ENCODE measurements at places on chromosomes 2 and 18.
A peak's percentile ranks its signal among the peaks of the same experiment; 100 is the strongest.

- no peak for DNase-seq
These were observed 60.0 kb downstream of the HS1BP3 start for GRCh38 chr2:20590704-20591515.

DNA sequence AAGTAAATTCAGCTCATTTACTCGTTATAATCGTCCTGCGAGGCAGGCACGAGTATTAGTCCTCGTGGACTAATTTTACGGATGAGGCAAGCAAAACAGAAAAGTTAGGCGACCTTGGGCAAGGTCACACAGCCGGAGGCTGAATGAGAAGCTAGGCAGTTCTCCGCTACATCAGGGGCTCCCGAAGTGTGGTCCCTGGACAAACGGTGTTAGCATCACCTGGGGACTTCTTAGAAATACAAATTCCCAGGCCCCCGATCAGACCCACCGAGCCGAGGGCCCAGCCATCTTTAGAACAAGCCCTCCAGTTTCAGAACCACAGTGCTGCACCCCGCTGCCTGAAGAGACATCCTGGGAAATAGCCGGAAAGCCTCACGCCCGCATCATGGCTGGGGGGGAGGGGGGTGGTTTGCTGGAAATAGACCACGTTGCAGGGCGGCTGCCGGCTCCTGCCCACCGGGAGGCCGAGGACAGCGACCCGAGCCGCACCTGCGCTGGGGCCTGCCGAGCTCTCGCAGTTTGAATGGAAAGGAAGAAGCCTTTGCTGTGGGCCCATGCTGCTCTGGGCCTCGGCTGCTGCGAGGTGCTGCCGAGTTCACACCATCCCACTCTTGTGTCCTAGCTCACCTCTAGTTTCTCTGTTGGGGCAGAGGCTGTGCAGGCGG is 72.2 kb downstream of the TFCP2L1 start:
- no peak for DNase-seq

DNA sequence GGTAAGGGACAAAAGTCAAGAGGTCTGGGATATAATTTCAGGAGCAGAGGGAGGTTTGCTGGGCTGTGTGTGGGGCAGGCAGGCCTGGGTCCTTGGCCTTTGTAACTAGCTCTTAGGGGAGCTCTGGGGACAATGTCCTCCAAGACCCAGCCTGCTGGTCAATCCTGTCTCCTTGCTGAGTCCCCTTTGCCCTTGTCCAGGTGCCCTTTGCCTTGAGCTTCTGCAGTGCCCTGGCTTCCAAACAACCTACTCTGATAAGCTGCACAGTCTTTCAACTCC is 30.0 kb upstream of the REEP1 start:
- DNase-seq, result no peak

DNA sequence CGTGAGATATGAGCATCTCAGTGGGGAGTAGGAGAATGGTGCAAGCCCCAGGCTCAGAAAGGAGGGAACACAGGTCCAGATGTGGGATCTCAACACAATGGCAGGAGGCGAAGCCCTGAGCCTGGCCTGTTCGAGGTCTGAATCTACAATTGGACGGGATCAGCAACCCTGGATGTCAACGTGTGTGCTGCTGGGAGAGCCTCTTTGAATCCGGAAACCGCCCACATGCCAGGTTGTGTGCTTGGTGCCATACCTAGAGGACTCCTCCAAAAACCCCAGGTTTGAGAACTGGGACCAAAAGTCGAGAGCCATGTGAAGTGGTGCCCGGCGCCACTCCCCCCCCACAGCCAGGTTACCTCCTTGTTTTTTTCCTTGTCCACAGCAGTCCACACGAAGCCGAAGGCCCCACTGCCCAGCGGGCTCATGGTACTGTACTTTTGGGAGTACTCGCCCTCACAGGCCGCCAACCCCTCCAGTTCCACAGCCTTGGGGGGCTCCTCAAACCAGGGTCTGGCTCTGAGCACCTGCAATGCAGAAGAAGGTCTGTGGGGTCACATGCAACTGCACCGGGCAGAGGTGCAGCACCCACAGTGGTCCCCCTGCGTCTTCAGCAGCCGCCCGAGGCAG is 20.4 kb upstream of the MTERF4 start:
- no peak for DNase-seq

DNA sequence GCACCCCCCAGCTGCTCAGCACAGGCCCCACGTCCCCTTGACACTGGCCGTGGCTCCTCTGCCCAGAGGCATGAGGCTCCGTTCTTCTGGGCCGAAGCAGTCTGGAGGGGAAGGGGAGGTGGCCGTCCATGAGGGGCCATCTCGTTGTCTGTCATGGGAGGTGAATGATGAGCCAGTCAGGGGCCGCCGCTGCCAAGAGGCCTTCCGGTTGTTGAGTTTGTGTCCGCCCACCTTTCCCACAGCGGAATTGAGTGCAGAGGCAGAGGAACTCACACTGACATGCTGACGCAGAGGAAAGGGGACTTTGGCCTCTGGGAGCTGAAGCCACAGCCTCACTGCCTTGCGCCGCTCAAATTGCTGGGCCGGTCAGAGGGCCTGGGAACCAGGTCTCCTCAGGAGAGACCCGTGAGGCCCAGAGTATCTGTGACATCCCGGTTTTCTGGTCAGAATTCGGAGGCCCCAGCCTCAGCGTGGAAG is 268.4 kb downstream of the ATAD2B start:
- DNase-seq, result no peak

DNA sequence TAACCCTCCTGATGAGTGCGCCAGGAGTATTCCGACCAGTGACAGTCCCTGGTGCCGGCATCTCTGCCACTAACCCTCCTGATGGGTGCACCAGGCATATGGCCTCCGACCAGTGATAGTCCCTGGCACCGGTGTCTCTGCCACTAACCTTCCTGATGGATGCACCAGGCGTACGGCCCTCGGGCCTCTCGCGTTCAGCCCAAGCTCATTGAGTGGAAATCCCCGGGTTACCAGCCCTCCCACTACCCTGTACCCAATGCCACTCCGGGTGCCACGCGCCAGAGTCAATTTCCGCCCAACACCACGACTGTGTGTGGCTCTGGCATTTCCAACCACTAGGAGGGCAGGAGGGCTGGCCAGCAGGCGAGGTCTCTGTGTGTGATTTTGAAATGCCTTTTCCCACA is 11.7 kb upstream of the GPC1 start:
- DNase-seq, result no peak

- no peak for DNase-seq
These were observed at the start of gene NTSR2 for GRCh38 chr2:11669454-11670291. NTSR2 (minus strand) TSS chr2:11670195; CDS start chr2:11670129, 66 bp downstream.

DNA sequence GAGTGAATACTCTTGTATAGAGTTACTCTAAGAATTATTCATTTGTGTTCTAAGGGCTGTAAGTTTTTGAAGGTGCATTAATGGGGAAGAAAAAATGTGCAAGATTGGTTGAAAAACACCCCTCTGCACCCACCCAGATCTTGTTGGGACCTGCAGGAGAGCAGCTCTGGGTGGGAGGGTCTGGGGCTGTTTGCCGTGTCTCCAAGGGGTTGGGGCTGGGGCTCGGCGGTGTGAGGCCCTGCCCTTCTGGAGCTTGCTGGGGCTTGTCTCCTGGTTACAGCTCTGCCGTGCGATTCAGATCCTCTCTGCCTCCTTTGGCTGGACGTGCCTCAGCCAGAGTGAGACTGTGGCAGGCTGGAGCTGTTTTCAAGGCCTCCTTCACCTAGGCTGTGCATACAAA is 26.1 kb downstream of the IGFBP2 start:
- DNase-seq, result no peak

GRCh38 chr2:200226451-200227426 is 79.8 kb upstream of the SPATS2L start:
- no peak for DNase-seq

- DNase-seq, result no peak
These were observed 7.9 kb downstream of the HS6ST1 start for GRCh38 chr2:128310761-128311160.

DNA sequence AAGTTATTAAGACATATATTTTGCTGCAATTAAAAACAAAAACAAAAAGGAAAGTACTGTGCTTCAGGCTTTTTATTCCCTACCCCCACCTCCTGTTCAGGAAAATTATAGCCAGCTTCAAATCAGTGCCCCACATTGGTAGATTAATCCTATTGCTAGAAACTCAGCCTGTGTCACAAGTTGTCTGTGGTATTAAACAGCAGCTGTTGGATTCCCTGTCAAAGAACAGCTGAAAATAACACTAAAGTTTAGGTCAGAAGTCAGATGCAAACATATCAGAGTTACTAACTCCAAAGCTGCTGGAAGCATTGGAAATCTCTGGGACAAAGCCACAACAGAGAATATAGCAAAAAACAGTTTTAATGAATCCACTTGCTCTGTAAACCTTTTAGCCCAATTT is 818 bp upstream of the CCDC141 start:
- no peak for DNase-seq

DNA sequence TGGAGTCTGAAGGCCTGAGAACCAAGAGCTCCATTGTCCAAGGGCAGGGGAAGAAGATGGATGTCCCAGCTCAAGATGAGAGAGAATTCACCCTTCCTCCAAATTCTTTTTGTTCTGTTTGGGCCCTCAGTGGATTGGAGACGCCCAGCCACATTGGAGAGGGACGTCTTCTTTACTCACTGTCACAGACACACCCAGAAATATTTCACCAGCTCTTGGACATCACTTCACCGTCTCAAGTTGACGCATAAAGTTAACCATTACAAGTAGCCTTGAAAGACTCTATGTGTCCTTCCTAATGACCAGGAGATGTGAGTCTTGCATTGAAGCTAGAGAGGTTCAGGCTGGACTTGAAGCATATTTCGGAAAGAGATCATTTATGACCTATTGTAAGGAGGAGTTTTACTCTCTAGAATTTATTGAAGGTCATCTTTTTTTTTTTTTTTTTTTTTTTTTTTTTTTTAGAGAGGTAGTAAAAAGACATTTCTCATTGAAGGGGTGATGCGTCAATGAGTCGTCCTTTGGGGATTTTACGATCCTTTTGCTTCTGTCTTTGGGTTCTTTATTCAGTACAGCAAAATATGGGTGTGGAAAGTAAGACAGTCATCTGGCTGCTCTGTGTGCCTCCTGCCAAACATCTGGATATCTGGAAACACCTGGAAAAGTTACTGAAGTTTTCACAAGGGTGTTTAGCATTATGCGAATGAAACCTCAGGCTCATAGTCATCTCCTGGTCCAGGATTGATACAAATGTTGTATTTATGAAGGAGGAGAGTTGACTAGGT is 118.1 kb downstream of the PRPF40A start:
- DNase-seq, result no peak

DNA sequence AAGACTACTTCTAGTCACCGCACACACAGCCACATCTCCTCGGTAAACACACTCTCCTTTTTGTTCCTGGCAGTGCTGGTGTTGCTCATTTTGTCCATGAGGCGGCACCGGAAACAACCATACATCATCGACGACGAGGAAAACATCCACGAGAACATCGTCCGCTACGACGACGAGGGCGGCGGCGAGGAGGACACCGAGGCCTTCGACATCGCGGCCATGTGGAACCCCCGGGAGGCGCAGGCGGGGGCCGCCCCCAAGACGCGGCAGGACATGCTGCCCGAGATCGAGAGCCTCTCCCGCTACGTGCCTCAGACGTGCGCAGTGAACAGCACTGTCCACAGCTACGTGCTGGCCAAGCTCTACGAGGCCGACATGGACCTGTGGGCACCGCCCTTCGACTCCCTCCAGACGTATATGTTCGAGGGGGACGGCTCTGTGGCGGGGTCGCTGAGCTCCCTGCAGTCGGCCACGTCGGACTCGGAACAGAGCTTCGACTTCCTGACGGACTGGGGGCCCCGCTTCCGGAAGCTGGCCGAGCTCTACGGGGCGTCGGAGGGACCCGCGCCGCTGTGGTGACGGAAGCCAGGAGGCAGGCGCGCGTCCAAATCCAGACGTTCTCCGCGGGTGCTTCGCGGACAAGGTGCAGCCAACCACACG is 221.0 kb downstream of the CDH20 start:
- no peak for DNase-seq

DNA sequence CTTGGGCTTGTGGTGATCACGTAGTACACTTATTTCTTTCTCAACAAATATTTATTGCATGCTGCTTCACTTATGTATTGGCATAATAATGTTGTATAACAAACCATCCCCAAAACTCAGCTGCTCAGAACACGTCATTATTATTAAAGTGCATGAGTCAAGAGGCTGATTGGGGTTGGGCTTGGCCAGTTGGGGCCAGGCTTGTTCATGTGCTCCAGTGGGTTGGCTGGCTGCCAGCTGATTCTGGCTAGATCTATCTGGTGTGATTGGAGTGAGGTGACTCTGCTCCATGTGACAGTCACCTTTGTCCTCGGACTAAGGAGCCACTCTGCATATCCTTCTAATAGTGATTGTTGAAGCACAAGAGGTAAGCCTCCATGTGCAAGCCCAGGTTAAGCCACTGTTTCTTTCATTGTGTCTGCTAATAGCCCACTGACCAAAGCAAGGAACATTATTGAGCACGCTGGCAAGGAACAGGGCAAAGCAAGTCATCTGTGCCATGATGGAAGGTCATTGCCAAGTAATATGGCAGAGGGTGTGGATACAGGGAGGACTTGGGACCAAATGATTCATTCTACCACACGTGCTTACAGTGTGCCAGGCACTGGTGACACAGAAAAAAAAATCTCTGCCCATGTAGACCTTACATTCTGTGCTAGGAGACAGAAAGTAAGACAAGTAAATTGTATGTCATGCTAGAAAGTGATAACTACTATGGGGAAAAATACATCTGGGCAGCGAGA is 63.3 kb upstream of the TMEM182 start:
- DNase-seq, result no peak

GRCh38 chr2:88874063-88874657 is 182.7 kb downstream of the RPIA start:
- DNase-seq, result peak; percentile 17

GRCh38 chr2:169782513-169782912 is 16.2 kb upstream of the SSB start:
- DNase-seq, result no peak

DNA sequence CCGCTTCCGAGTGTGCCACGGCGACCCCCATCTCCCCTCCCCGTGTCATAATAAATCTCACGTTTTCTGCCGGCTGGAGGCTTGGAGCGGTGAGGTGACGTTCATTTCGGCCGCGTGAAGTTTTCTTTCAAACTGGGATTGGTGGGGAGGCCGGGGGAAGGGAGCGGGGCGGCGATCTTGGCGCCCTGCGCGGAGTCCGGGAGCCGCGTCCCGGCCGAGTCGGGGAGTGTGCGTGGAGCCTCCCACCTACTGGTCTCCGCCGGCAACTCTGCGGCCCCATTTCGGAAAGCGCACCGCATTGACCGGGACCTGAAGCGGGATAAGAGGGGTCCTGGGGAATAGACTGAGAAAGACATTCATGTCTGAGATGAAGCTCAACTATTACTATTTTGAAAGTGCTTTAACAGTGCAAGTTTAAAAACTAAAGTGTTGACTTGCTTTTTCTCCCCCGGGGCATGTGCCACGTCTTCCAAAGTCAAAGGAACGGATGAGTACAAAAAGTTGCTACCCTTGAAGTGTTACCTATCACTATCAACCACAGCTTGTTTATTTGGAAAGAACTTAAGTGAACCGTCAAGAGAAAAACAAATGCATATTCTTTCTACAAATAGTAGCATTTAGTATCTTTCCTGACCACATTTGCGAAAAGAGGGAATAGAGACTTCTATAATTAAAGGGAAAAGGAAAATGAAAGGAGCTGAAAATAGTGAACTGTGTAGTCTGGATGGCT is 818 bp upstream of the IKZF2 start:
- no peak for DNase-seq

Measured in activated CD4-positive, CD25-positive, alpha-beta regulatory T cell treated with anti-CD3 and anti-CD28 coated beads, Interleukin-2, amount 50 U/mL, for 16 hours (primary cell).